Upper lobe of right lung (tissue), 1 donor: ENCODE measurements at places on chromosomes 11 and 22.
A peak's percentile ranks its signal among the peaks of the same experiment; 100 is the strongest.

DNA sequence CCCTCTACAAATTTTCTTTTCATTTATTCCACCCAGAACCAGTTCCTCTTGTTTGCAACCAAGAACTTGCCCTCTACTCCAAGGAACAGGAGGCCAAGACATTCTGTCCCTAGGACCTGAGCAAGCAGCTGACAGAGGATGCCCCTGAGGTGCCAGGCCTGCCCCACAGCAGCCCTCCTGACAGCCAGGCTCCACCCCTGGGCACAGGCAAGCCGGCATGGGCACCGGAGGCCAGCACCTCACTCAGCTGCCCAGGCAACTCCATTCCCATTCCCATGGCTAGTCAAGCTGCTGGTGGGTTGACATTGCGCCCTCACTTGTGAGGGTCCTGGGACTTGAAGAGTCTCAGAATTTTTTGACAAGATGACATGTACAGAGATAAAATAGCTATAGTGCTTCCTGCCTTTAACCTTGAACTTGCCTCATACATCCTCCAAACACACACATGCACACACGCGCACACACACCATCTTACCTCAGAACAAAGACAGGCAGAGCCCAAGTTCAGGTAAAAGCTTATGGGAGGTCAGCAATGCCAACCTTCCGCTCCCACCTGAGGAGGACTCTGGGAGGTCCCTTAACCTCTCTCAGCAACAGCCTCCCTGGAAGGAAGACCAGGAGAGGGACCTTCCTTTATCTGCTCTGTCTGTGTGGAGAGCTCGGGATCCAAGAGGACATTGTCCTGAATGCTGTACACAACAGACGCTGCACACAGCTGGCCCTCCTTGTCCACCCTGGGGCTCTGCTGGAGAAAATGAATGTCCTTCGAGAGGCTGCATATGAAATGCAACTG lies 620.9 kb upstream of the CADM1 start:
- DNase-seq = no peak

DNA sequence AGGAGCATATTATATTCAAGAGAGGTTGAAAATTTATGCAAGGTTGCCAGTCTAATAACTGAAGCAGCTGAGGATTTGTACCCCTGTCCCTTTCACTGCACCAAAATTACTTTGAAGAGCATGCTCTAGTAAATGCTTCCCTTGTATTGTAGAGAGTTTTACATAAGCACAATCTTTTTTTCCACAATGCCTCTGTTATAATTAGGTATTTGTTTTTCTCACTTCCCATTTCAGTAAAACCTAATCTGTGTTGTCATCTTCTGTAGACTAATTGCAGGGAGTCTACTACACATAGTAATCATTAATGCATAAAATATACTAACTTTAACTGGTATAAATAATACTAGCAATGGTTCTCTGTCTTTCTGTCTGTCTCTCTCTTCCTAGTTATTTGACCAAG lies 718.4 kb upstream of the ANO5 start:
- DNase-seq = no peak

- DNase-seq = no peak
These were observed 47.4 kb upstream of the SEPTIN5 start for GRCh38 chr22:19666673-19667593.

DNA sequence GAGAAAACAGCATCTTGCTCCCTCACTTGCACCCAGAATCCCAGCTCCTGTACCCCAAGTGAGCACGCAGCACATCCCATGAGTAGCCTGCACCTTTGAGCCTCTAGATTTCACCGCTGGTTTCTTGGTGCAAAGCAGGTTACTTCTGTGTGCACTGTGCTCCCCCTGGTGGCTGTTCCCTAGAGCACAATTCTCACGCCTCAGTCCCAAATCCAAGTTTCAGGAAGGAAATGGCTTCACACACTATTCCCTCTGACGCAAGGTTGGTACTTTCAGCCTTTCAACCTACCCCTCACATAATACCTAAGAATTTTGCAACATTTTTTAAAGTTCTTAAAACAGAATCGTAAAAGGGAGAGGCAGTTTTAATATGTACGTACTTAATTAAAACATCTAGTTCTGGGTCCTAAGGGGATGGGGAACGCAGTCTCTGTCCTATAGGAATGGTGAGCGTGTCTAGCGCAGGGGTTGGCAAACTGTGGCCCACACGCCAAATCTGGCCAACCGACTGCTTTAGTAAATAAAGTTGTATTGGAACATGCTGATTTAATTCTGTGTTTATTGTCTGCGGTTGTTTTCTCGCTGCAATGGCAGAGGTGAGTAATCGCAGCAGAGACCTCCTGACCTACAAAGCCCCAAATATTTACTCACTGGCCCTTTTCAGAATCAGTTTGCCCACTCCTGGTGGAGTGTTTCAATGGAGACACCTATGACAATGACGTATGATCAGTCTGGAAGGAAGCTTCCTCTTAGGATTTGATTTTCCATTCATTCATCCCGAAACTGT lies 27.5 kb downstream of the DHCR7 start:
- DNase-seq = no peak

DNA sequence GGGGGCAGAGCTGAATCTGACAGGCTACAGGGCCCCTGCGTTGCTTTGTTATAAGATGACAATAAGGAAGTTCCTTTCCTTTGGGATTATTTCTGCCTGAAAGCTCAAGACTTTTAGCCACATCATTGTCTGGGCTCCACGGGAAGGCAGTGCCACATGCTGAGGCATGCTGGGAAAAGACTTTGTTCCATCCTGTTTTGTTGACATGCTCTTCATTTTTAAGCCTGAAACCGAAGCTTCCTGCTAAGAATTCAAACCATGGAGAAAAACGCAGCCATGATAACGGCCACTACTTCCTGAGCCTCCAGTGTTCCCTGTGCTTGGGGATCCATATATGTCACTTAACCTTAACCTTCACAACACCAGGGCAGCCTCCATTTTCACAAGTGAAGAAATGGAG lies 5.5 kb upstream of the TCF20 start:
- no peak for DNase-seq

DNA sequence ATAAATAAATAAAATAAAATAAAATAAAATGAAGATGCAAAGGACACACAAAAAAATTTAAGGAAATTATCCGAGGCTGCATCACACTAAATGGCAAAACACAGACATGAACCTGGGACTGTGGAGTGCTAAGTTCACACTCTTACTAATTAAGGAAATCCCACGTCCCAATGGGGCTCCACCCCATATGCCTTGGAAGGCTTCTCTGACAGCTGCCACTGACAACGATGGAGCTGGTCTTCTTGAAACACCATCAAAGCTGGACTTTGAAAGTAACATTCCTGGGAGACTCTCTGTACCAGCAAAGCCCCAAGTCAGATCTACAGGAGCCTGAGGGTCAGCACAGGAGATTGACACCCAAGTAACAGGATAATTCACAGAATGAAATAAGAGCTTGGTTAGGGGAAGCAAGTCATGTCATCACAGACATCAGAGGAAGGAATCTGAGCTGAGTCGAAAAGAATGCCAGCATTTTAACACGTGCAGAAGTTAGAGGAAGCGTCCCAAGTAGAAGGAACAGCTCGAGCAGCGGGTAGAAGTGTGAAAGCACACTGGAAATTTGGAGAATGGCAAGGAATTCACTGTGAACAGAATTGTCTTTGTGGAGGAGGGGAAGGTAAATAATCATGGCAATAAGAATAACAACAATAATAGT lies 13.8 kb downstream of the TPST2 start:
- no peak for DNase-seq

- DNase-seq = peak; percentile 9
These were observed 10.5 kb downstream of the SCN4B start for GRCh38 chr11:118142081-118142480.

- DNase-seq = peak; percentile 76
These were observed 18.0 kb downstream of the LSP1 start for GRCh38 chr11:1870721-1871466.

- DNase-seq = peak; percentile 65
These were observed 12.0 kb downstream of the PLCB3 start for GRCh38 chr11:64263021-64263946.

DNA sequence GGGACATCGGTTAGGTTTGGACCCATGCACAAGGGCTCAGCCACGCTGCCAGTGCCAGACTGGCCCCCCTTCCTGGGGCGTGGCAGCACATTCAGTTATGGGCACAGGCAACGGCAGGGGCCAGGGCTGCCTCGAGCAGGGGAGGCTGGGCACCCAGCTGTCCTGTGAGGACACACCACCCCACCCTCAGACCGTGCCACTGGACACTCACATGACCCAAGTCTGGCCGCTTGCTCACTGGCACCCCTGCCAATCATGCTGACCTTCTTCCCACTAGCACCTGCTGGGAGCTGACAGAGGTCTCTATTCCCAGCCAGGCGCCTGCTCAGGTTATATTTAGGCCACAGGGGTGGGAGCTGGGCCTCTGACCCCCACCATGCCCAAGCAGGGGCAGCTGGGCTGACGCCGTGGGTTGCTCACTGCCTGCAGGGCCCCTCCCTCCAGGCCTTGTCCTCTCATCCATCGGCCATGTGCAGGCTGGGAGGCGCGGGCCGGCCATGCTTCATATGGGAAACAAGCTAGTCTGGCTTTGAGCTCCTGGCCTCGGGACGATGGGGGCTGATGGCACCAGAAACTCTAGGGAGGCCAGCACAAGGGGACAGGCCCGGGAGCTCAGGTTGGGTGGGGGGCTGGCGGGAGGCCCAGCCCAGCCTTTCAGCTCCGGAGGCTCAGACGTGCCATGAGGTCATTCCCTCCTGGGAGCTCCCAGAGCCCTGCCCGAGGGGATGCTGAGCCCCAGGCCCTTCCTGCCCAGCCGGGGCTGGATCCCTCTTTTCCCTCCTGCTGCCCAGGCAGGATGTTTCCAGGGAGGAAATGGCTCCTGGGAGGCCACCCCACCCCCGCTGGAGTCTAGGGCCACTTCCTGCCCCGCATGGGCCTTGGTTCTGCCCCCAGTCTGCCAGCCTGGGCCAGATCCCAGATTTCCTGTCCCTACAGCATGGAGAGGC lies 15.2 kb upstream of the TBX1 start:
- DNase-seq = no peak

GRCh38 chr22:26964642-26965041 lies 307.3 kb downstream of the MIAT start:
- no peak for DNase-seq

DNA sequence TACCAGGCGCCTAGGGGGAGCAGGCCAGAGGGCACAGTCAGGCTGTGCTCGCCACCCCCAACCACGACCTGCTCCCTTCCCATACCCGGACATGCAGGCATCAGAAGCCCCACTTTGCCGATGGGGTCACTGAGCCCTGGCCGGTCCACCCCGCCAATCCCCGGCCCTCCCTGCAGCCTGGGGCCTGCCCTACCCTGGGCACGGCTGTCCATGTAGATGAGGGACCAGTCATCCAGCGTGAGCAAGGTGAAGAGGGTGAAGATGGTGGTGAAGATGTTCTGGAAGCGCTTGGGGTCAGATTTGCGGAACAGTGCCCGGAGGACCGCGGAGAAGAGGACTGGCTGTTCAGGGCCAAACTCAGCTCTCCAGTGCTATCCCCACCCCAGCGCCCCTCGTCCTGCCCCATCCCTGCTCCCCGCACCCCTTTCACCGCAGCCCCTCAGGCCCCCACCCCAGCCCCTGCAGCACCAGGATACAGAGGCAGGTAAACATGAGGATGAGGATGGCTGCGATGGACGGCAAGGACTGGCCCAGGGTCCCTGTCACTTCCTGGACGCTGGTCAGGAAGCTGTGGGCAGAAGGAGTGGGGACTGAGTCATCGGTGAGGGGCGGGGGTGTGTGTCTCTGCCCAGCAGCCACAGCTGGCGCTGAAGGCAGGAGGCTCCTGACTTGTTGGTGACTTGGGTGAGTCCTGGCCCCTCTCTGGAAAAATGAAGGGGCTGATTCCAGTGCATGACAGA lies 5.5 kb downstream of the CATSPER1 start:
- peak; percentile 82 for DNase-seq

DNA sequence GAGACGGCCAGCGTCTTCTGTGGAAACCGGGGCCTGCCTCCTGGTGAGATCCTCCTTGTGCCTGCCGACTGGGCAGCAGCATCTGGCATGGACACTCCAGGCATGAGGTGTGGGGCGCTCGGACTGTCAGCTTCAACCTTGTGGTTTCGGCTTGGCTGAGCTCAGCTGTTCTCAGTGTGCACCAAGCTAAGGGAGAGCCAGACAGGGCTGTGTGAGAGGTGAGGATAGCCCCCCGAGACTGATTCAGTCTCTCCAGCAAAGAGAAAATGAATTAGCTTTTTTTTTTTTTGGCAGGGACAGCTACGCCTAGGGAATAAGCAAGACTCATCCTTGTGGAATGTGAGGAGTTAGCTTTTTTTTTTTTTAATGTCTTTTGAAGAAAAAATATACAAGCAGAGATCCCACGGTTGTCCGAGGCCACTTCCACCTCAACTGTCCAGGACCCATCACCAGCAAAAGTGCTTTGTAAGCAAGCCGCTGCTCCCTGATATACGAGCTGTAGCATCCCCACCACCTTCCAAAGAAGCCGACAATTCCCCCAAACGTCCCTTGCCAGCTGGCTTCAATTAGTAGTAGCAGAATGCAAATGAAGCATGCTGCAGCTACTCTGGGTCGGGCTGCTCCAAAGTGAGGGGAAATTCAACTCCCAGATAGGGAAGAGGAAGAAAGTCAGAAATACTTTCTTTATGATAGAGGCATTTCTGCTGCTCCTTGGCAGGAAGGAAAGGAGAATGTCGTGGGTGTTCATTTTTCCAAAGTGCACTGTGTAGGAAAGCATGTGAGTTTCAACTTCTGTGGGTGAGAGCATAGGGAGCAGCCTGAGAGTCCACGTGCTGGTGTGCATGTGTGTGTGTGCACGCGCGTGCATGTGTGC lies 9.7 kb upstream of the THY1 start:
- no peak for DNase-seq

GRCh38 chr22:17777005-17777716 lies 2.9 kb upstream of the BID start:
- DNase-seq = peak; percentile 79

GRCh38 chr11:34405079-34405858 lies 33.5 kb upstream of the CAT start:
- DNase-seq = no peak

DNA sequence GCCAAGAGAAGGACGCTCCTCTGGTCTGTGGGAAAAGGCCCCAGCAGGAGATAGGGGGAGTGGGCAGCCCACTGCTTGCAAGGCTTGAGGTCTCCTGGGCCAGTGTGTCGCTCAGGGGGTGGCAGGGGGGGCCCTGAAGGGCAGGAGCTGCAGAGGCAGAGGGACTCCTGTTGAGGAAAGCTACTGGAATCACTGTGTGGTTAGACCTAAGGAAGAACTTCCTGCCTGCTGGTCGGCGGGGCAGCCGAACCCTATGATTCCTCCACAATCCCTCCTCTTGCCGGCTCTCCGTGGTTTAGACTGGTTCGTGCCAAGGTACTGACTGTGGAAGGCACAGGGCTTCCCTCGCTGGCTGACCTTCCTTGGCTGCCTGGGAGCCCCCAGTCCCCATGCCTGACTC lies 6.2 kb downstream of the GP1BB start:
- no peak for DNase-seq
